ENCODE measurements at places on chromosomes 1 and 21.

- no peak for DNase-seq
Measured at GRCh38 chr1:22556391-22557104, 6.7 kb upstream of the EPHA8 start.

DNA sequence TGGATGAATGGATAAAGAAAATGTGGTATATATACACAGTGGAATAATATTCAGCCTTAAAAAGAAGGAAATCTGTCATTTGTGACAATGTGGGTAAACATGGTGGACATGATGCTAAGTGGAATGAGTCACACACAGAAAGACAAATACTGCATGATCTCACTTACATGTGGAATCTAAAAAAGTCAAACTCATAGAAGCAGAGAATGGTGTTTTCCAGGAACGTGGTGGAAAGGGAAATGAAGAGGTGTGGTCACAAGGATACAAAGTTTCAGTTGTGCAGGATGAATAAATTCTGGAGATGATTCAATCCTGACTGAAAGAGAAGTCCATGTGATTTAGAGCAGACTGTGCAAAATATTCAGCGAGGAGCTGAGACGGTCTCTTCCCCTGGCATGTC is 56.6 kb downstream of the RYR2 start:
- no peak for DNase-seq

- no peak for DNase-seq
Measured at GRCh38 chr1:150477320-150477719, 9.9 kb upstream of the TARS2 start.

DNA sequence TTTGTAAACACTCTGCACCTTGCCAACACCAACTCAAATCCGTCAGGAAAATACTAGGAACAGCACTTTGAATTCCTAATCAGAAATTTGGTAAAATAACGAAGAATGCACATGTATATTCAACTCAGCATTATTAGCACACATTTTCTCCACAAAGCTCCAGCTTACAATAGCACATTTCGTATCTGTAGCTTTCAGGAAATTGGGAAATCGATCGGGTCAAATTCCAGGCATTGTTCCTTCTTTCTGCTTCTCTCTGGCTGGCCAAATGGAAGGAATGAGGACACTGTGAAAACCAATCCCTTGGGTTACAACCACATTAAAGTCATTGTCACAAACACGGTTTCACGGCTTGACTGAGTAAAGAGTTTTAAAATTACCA is 58.6 kb downstream of the NPHP4 start:
- DNase-seq: no peak

DNA sequence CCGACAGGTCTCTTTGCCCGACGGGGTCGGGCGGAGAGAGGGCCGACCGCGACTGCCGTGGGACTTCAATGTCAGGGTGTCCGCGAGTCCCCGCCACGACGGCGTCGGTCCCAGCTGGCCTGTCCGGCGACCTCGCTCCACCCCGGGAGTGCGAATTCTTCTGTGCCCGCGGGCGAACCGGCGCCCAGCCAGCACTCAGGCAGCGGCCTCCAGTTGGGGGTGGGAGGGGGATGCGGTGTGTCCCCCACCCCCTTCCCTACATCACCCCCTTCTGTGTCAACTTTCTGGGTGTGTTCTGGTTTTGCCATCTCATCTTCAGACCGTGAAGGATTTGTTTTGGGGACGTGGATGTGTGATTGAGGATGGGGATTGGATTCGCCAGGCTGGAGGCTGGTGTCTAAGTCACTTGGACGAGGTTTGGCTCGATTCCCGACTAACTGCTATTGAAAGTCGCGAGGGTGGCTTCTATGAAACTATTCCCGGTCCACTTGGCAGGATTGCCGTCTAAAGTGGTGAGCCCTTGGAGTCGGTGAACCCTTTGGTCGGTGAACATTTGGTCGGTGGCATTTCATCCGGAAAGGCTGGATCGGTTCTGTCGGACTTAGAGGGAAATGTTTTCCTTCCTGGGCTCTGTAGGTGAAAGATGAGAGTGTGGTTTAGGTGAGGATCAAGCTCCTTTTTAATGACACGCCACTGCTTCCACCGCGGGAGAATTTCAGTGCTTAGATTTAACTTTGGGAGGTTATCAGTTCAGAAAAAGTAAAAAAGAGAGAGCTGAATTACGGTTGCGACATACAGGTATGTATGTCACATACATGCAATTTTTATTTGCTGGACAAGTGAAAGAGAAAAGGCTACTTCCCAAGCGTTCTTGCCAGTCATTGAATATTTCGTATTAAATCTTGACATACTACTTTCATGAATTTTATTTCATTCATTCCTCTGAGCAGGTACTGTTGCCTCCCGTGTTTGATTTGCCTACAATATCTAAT is 771 bp downstream of the ABCD3 start:
- DNase-seq: no peak

GRCh38 chr1:6171548-6172124 is 8.5 kb downstream of the CHD5 start:
- no peak for DNase-seq

DNA sequence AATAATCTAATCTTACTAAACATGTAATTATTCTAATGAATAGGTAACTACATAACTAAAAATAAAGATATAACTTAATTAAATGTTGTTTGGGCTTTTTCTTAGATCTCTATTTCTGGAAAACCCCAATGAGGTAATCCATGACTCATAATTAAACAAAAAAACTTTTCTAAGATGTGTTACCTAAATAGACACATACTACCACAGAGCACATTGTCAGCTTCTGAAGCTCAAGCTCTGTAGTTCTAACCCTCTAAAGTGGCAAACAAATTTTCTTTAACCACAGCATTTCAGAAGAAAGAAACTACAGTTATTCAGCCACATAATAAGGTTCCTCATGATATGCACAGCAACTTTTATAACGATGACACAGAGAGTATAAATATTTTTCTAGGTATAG is 4.2 kb downstream of the OR6K3 start:
- no peak for DNase-seq

DNA sequence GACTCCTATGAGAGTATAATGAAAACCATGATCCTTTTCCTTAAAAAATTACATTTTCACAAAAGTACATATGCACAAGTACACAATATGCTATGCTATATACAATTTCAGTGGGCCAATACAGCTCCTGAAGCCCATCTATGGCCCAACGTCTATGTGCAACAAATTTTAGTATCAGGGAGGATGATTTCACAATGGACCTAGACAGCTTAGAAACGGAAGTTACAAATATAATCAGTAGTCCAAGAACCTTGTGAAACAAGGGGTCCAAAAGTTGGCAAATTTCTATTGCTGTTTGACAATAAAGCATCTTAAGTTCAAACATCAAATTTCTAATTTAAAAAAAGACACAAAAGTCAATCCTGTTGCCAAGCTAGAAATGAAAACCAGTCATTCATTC is 87.0 kb downstream of the DPYD start:
- no peak for DNase-seq

DNA sequence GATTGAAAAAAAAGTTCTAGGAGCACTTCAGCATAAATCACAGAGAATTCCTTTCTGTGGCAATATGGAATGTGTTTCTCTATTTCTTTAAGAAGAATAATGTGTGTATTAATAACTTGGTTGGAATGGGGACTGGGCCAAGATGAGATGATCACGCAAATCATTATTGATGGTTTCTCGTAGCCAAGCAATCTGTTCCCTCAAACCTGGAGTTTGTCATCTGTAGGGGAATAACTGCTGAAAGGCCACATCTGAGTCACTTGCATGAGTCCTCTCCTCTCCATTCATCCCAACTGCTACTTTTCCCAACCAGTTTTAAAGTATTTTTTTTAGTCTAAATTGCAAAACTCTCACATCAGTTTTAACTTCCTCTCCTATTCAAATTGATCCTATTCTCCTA is 480.4 kb downstream of the PLPP3 start:
- DNase-seq: no peak

DNA sequence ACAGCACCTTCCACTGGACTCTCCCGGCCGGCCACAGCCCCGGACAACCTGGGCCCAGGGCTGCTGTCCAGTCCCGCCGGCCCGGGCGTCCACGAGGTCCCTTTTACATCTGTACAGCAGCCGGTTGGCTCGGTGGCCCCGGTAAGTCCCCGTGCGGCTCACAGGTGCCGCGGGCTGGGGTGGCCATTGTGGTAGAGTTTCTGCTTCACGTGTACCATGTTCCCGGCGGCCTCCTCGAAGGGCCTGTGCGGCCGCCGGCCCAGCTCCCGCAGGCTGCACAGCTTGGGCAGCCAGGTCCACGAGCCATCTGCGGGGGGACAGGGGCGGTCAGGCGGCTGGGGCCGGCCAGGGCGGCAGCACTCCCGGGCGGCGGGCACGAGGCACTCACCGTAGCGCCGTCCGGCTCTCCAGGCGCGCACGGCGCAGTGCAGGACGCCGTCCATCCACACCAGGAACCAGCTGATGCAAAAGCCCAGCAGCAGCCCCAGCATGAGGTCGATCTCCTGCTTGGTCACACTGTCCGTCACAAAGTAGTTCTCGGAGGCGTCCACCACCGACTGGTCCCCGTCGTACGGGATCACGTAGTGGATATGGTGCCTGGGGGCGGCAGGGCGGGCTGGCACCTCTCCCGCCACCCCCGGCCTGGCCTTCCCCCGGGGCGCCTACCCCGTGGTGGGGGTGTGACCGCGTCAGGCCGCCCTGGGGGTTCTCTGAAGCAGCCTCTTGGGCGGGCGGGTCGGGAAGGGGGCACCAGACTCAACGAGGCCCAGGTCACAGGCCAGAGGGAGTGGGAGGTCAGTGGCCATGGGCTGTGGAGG is 5.0 kb downstream of the TMEM240 start:
- no peak for DNase-seq

DNA sequence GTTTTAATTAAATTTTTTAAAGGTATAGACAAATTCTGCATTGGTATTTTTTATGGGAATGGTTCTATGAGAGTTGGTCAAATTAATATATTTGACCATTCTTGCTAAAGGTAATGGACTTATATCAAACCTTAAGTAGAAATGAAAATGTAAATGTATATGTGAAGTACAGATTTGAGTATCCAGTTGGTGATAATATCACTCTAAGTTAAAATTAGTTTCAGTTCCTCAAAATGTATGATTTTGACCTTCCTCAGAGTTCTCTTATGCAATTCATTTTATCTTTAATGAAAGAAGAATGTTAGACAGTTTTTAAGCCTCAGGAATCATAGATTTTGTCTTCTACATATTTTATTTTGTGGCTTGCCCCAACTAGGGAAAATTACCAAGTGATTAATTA is 1291.5 kb upstream of the B3GALT2 start:
- DNase-seq: no peak

- DNase-seq: no peak
Measured at GRCh38 chr1:170461291-170461747, 70.6 kb upstream of the GORAB start.

Data from CD4-positive, alpha-beta T cell treated with Interleukin-4 for 1 hour (primary cell).